Transverse colon (tissue), 4 donors: ENCODE measurements at places on chromosomes 4 and X. TPM values are rescaled to one million over a fixed set of nuclear protein-coding genes. Genes with fewer than 3 reads are reported as not detected.
A peak's percentile ranks its signal among the peaks of the same experiment; 100 is the strongest.

RBMXL3 gene
- total RNA-seq, result not detected

DNA sequence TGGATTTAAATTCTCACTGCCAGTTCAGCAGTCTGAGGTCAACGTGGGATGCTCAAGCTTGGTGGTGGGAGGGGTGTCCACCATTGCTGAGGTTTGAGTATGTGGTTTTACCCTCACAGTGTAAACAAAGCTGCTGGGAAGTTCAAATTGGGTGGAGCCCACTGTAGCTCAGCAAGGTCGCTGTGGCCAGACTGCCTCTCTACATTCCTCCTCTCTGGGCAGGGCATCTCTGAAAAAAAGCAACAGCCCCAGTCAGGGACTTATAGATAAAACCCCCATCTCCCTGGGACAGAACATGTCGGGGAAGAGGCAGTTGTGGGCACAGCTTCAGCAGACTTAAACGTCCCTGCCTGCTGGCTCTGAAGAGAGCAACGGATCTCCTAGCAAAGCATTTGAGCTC, 14.9 kb upstream of the RRAGB start:
- no peak overlapping the region for H3K4me3 ChIP-seq
- H3K4me1 ChIP-seq, result no peaks in the 10 kb centered on the region
- DNase-seq, result no peak
- no peaks in the 10 kb centered on the region for H3K27me3 ChIP-seq
- H3K36me3 ChIP-seq, result no peaks in the 10 kb centered on the region

GRCh38 chrX:38799995-38800580, 1.2 kb upstream of the MID1IP1 start:
- H3K36me3 ChIP-seq, result no peaks in the 10 kb centered on the region
- peak overlapping the region; percentile 99 for H3K27ac ChIP-seq
- no peaks in the 10 kb centered on the region for H3K4me1 ChIP-seq
- no peak overlapping the region for H3K4me3 ChIP-seq
- DNase-seq, result no peak

- H3K36me3 ChIP-seq, result no peaks in the 10 kb centered on the region
- no peak overlapping the region for H3K27ac ChIP-seq
- no peaks in the 10 kb centered on the region for H3K27me3 ChIP-seq
Observed at GRCh38 chrX:19097553-19098283, 24.6 kb downstream of the ADGRG2 start.

DNA sequence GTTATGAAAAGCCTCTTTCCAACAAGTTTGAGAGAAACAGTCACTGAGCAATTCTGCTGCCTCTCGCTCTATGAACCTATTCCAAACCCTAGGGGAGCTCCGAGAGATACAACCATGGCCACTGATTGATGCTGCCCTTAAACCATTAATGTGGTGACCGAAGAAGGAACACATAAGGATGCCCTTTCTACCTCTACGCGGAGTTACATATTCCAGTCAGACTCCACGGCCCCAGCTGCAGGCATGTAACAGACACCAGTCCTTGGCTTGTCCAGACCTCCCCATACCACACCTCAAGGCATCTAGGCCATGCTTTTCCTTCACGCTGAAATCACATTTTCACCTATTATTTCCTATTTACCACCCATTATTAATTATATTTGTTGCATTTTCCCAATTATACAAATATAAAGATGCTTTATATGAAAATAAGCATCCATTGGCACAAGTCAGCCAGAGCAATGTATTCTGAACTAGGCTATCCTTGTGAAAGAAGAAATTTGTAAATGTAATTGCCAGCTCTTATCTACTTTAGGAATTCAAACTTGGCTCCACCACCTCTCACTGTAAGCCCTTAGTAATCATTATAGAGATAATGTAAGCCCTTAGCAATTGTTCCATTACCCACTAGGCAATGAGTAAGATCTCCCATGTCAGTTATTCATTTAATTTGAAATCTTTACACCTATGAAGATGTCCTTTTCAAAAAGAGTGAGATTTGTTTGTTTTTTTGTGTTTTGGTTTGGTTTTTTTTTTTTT, 338.4 kb downstream of the NR3C2 start:
- no peak for DNase-seq
- no peaks in the 10 kb centered on the region for H3K27me3 ChIP-seq
- H3K4me1 ChIP-seq, result no peaks in the 10 kb centered on the region
- H3K27ac ChIP-seq, result no peak overlapping the region

DNA sequence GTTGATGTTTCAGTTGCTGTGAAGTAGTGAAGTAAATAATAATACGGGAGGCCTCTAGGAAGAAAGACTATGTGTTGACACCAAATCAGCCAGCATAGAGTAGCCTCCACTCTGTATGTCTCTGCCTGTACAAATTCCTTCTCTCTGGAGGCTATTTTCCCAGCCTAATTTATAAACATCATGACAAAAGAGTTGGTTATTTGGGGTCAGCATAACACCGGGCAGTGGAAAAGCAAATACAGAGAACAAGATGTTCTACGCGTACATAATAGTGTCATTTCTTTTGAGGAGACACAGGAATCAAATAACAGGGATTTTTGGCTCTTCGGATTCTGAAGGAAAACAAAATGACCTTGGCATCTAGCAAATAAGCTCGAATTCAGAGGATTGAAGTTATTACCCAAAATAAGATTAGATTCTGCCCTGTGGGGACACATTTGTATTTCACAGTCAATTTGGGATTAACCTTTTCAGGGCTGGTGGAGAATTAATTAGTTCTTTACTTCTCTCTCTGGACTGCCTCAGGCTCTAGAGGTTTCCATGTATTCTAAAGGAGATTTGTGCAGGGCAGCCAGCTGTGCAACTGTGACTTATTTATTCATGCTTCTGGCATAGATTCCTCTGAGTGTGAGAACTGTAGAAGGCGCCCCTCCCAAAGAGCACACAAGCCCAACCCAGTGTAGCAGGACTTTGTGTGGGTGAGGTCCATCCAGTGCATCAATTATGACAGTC, 14.1 kb upstream of the SYTL4 start:
- peaks cover 6% of the 10 kb centered on the region for H3K4me1 ChIP-seq
- H3K27ac ChIP-seq, result peak overlapping the region; percentile 78
- H3K27me3 ChIP-seq, result no peaks in the 10 kb centered on the region
- peak; percentile 60 for DNase-seq
- no peak overlapping the region for H3K4me3 ChIP-seq
- H3K36me3 ChIP-seq, result no peaks in the 10 kb centered on the region

DNA sequence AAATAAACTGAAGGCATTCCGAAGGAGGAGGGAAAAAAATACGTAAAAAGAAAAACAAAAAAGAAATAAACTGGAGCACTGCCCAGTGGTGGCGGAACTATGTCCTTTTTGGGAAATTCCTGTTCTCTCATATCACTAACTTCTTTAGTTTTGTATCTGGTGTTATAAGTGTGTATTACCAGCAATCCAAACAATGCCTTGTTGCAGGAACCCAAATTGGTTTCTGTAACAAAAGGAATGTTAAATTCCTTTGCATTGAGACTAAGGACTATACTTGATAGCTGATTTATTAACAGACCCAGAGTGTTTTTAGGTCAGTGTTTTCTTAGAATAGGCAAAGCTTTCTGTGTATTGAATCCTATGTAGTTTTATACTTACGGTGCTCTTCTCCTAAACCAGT, 6.6 kb downstream of the CCNG2 start:
- H3K27me3 ChIP-seq, result no peaks in the 10 kb centered on the region
- peaks cover 68% of the 10 kb centered on the region for H3K36me3 ChIP-seq
- H3K4me3 ChIP-seq, result no peak overlapping the region
- peaks cover 26% of the 10 kb centered on the region for H3K4me1 ChIP-seq
- DNase-seq, result no peak

DNA sequence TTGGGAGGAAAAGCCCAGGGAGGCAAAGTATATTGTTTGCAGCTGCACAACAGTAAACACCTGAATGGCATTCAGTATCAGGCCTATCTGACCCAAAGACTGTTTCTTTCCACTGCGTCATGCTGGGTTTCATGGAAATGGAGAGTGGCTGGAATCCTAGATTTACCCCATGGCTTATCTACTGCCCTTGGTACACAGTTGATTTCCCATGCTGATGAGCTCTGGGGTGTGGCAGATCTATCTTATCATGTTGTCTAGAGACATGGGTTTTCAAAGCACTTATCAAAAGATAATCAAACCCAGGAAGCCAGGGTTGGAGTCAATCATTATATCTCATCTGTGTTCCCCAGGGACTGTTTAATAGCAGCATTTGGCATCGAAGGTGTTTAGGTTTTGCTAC, 72.1 kb downstream of the CLNK start:
- H3K4me1 ChIP-seq, result no peaks in the 10 kb centered on the region
- no peak overlapping the region for H3K27ac ChIP-seq
- H3K4me3 ChIP-seq, result no peak overlapping the region

GRCh38 chr4:145890689-145891088, 47.9 kb downstream of the ZNF827 start:
- no peak overlapping the region for H3K4me3 ChIP-seq
- H3K27ac ChIP-seq, result no peak overlapping the region
- no peak for DNase-seq
- no peaks in the 10 kb centered on the region for H3K4me1 ChIP-seq

DNA sequence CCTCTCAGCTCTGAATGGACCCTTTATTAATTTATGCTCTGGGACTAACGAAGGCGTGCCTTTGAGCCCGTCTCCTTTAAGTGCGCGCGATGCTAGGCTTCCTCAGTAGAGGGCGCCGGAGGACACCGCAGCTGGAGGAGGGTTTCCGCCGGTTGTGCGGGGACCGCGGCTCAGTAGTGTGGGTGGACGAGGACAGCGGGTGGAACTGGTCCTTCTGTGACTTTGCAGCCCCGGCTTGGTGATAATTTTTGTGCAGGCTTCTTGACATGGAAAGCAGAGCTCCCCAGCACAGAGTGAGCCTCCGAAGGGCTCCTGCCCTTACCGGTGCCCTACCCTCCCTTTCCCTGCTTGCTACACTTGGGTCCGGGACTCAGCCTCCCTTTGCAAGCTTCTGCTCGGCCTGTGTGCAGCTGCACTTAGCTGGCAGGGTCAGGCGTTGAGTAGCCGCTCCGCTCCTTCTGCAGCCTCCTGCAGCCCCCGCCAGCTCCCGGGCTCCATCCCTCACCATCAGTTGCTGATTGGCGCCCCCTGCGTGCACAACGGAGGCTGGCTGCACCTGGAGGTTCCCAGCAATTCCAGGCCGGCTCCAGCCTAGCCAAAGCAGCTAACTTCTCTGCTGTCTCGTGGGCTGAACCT, 26.8 kb upstream of the BOD1L1 start:
- DNase-seq, result peak; percentile 82
- no peaks in the 10 kb centered on the region for H3K27me3 ChIP-seq
- H3K4me1 ChIP-seq, result peaks cover 5% of the 10 kb centered on the region
- H3K36me3 ChIP-seq, result no peaks in the 10 kb centered on the region
- no peak overlapping the region for H3K27ac ChIP-seq
- H3K4me3 ChIP-seq, result peak overlapping the region; percentile 77

DNA sequence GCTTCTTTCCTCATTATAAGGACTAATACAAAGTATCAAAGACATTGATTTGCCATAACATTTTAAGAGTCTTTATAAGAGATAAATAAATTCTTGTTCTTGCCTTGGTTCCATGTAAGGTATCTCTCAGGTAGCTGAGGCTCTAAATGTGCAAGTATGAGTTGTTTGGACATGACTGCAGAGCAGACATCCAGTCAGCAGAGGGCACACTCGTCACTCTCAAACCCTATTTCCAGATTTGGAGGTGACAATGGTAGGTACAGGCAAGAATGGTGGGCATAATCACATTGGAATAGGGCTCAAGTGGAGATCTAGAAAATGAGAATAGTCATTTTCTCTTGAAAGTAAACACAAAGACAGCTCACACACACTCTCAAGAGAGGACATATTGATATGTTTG, 133.3 kb upstream of the ZIC3 start:
- H3K4me1 ChIP-seq, result no peaks in the 10 kb centered on the region
- H3K27me3 ChIP-seq, result peaks cover 24% of the 10 kb centered on the region
- no peaks in the 10 kb centered on the region for H3K36me3 ChIP-seq
- no peak for DNase-seq
- H3K27ac ChIP-seq, result no peak overlapping the region

- no peaks in the 10 kb centered on the region for H3K4me1 ChIP-seq
- no peak overlapping the region for H3K27ac ChIP-seq
- no peaks in the 10 kb centered on the region for H3K27me3 ChIP-seq
- no peak overlapping the region for H3K4me3 ChIP-seq
Observed at GRCh38 chrX:45755703-45756102, 555.0 kb upstream of the DIPK2B start.

DNA sequence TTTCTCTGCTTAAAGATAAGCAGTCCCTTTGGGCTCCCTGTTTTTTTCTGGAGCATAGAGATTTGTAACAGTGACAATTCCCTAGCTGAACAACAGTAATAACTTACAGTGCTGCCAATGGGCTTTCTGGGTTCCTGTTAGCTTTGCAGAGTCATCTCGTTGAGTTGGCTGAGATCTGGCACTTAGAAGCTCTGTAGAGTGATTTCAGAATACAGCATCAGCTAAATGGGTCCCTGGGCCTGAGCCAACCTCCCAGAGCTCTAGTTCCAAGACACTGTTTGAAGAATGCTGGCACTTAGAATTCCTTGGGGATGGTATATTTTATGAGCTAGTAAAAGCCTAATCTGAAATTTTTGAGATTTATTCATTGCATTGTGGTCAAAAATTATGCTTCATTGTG, 43.5 kb upstream of the SERTM2 start:
- H3K36me3 ChIP-seq, result no peaks in the 10 kb centered on the region
- no peak overlapping the region for H3K4me3 ChIP-seq
- no peak overlapping the region for H3K27ac ChIP-seq
- H3K4me1 ChIP-seq, result no peaks in the 10 kb centered on the region
- no peaks in the 10 kb centered on the region for H3K27me3 ChIP-seq

- H3K27ac ChIP-seq, result no peak overlapping the region
- no peaks in the 10 kb centered on the region for H3K27me3 ChIP-seq
- DNase-seq, result no peak
- no peaks in the 10 kb centered on the region for H3K4me1 ChIP-seq
- H3K4me3 ChIP-seq, result no peak overlapping the region
Observed at GRCh38 chr4:24279911-24280375, 304.4 kb downstream of the DHX15 start.

GRCh38 chr4:104507112-104507511, 12.4 kb upstream of the CXXC4 start:
- no peaks in the 10 kb centered on the region for H3K36me3 ChIP-seq
- no peak overlapping the region for H3K4me3 ChIP-seq
- no peak overlapping the region for H3K27ac ChIP-seq
- DNase-seq, result no peak
- H3K4me1 ChIP-seq, result no peaks in the 10 kb centered on the region

- H3K27me3 ChIP-seq, result peaks cover 48% of the 10 kb centered on the region
- H3K27ac ChIP-seq, result no peak overlapping the region
- no peak overlapping the region for H3K4me3 ChIP-seq
- no peak for DNase-seq
Observed at GRCh38 chr4:2047031-2047660, 12.0 kb upstream of the NAT8L start.

GRCh38 chr4:155270671-155271070, 62.2 kb downstream of the NPY2R start:
- no peaks in the 10 kb centered on the region for H3K27me3 ChIP-seq
- no peak overlapping the region for H3K27ac ChIP-seq
- no peak for DNase-seq
- no peaks in the 10 kb centered on the region for H3K36me3 ChIP-seq
- H3K4me3 ChIP-seq, result no peak overlapping the region

GRCh38 chr4:6703786-6704185, 5.9 kb downstream of the MRFAP1L1 start:
- no peak overlapping the region for H3K4me3 ChIP-seq
- H3K27ac ChIP-seq, result no peak overlapping the region
- no peaks in the 10 kb centered on the region for H3K36me3 ChIP-seq
- H3K4me1 ChIP-seq, result peaks cover 45% of the 10 kb centered on the region
- H3K27me3 ChIP-seq, result no peaks in the 10 kb centered on the region

GRCh38 chr4:55304303-55304702, 41.7 kb upstream of the SRD5A3 start:
- no peaks in the 10 kb centered on the region for H3K36me3 ChIP-seq
- H3K27ac ChIP-seq, result no peak overlapping the region
- no peak overlapping the region for H3K4me3 ChIP-seq
- H3K4me1 ChIP-seq, result no peaks in the 10 kb centered on the region
- DNase-seq, result no peak
